ENCODE measurements at places on chromosomes 5 and 9.

GRCh38 chr5:148938522-148938882 lies 112.1 kb downstream of the ADRB2 start:
- peaks cover 6% of the 10 kb centered on the region for H3K27me3 ChIP-seq
- no peaks in the 10 kb centered on the region for H3K36me3 ChIP-seq
- no peaks in the 10 kb centered on the region for H3K4me1 ChIP-seq
- DNase-seq, result no peak

DNA sequence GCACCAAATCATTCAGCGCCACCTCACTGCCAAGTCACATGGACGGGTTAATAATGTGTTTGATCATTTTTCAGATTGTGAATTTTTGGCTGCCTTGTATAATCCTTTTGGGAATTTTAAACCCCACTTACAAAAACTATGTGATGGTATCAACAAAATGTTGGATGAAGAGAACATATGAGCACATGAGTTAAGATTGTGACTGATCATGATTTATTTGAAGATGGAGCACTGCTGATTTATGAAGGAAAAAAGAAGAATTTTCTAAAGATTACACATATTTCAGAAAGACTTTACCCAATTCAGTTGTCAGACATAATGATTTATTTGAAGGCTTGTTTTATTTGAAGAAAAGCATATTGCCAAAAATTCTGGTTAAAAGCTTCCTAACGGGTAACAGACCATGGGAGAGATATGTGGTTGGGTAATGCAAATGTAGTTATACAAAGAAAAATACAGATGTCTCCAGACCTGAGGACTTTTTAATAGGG lies 37.4 kb downstream of the TNFAIP8 start:
- H3K4me1 ChIP-seq, result peaks cover 96% of the 10 kb centered on the region
- H3K27ac ChIP-seq, result peak overlapping the region; percentile 93
- DNase-seq, result no peak
- peaks cover 82% of the 10 kb centered on the region for H3K36me3 ChIP-seq

- no peak overlapping the region for H3K27ac ChIP-seq
- H3K4me3 ChIP-seq, result no peak overlapping the region
- peak; percentile 10 for DNase-seq
- H3K36me3 ChIP-seq, result no peaks in the 10 kb centered on the region
- peaks cover 35% of the 10 kb centered on the region for H3K27me3 ChIP-seq
- H3K4me1 ChIP-seq, result peaks cover 14% of the 10 kb centered on the region
These were observed 398 bp upstream of the BASP1 start for GRCh38 chr5:17216974-17217492.

GRCh38 chr9:35826071-35826701 lies 2.3 kb downstream of the FAM221B start:
- H3K4me1 ChIP-seq, result peaks cover 13% of the 10 kb centered on the region
- peak; percentile 44 for DNase-seq
- no peaks in the 10 kb centered on the region for H3K36me3 ChIP-seq

DNA sequence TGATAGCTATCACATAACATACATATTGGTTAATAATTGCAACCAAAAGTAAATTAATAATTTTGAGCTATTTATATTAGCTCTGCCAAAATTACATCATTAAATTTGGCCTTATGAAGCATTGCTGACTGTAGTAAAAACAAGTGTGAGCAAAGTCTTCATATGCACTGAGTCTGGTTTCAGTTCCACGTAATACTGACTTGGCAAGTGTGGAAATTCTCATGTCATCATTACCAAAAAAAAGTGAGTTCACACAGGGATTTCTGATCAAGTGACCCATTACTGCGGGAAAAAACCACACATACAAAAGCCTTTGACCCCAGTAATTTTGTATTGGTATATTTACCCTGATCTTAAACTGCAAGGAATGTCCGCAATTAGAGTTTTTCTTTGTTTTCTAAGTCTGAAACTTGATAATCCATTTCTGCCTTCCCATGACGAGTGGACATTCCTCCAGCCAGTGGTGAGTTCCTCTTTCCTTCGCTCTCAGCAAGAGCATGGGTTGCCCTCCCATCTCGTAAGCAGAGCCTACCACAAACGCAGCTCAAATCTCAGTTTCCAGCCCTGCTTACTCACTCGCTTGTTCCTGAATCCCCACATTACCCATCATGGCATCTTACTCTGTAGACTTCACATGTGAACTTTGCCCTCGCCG lies 220.2 kb upstream of the DMRT1 start:
- no peaks in the 10 kb centered on the region for H3K36me3 ChIP-seq
- DNase-seq, result no peak
- H3K27ac ChIP-seq, result no peak overlapping the region
- H3K4me3 ChIP-seq, result no peak overlapping the region

GRCh38 chr5:83011985-83012384 lies 65.2 kb downstream of the TMEM167A start:
- no peak overlapping the region for H3K27ac ChIP-seq
- H3K4me1 ChIP-seq, result no peaks in the 10 kb centered on the region
- no peak for DNase-seq
- peaks cover 2% of the 10 kb centered on the region for H3K36me3 ChIP-seq
- H3K4me3 ChIP-seq, result no peak overlapping the region

- H3K27me3 ChIP-seq, result peaks cover 7% of the 10 kb centered on the region
- no peak for DNase-seq
- no peaks in the 10 kb centered on the region for H3K36me3 ChIP-seq
These were observed 116.0 kb upstream of the PAM start for GRCh38 chr5:102638912-102639652.

DNA sequence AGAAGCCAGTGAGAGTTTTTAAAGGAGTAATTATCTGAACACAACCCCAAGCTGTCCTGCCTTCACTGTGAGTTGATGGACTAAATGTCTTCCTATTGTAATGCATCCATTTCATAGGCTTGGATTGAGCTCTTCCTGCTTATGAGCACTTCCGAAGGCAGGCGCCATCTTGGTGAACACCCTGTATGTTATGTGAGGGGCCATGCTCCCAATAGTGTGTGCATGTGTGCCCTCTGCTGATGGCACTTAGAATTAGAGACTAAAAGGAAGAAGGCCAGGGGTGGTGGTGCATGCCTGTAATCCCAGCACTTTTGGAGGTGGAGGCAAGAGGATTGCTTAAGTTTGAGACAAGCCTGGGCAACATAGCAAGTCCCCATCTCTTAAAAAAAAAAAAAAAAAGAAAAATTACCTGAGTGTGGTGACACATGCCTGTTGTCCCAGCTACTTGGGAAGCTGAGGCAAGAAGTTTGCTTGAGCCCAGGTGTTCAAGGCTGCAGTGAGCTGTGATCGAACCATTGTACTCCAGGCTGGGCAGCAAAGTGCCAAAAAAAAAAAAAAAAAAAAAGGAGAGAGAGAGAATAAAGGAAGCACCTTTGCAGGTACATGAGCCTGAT lies 65.0 kb downstream of the C9orf152 start:
- peaks cover 40% of the 10 kb centered on the region for H3K4me1 ChIP-seq
- peaks cover 7% of the 10 kb centered on the region for H3K36me3 ChIP-seq
- peak overlapping the region; percentile 87 for H3K27ac ChIP-seq
- no peak overlapping the region for H3K4me3 ChIP-seq

- DNase-seq, result no peak
- H3K27me3 ChIP-seq, result no peaks in the 10 kb centered on the region
- H3K27ac ChIP-seq, result peak overlapping the region; percentile 98
- H3K4me3 ChIP-seq, result peak overlapping the region; percentile 99
- H3K4me1 ChIP-seq, result peaks cover 55% of the 10 kb centered on the region
These were observed 2.3 kb downstream of the CNOT8 start for GRCh38 chr5:154860765-154861164.

GRCh38 chr5:139181835-139182452 lies 16.2 kb downstream of the SIL1 start:
- no peak overlapping the region for H3K4me3 ChIP-seq
- H3K27me3 ChIP-seq, result no peaks in the 10 kb centered on the region
- H3K36me3 ChIP-seq, result peaks cover 2% of the 10 kb centered on the region
- no peak overlapping the region for H3K27ac ChIP-seq
- H3K4me1 ChIP-seq, result peaks cover 6% of the 10 kb centered on the region

GRCh38 chr5:109030360-109031143 lies 282.9 kb downstream of the FER start:
- no peak overlapping the region for H3K27ac ChIP-seq
- H3K4me1 ChIP-seq, result no peaks in the 10 kb centered on the region
- no peak overlapping the region for H3K4me3 ChIP-seq
- DNase-seq, result no peak

GRCh38 chr5:75660678-75661465 lies 49.6 kb downstream of the ANKDD1B start:
- no peak overlapping the region for H3K4me3 ChIP-seq
- H3K27ac ChIP-seq, result no peak overlapping the region
- no peaks in the 10 kb centered on the region for H3K36me3 ChIP-seq
- H3K4me1 ChIP-seq, result no peaks in the 10 kb centered on the region
